Upper lobe of left lung (tissue), 6 donors: ENCODE measurements at places on chromosomes 12 and 14. TPM values are rescaled to one million over a fixed set of nuclear protein-coding genes. Genes with fewer than 3 reads are reported as not detected.

The SGPP1 gene
- total RNA-seq: 23.7 TPM

The HOXC4 gene
- 0.59 TPM for total RNA-seq

The PABPN1 gene
- total RNA-seq: 57.4 TPM

The TAS2R9 gene
- not detected for total RNA-seq

The RFX4 gene
- total RNA-seq: not detected
